ENCODE measurements at places on chromosomes 7 and 10.

- no peak for DNase-seq
Measured at GRCh38 chr7:7266257-7266881, 84.0 kb downstream of the C1GALT1 start.

- no peak for DNase-seq
Measured at GRCh38 chr7:154332811-154333580, 280.8 kb downstream of the DPP6 start.

- DNase-seq = no peak
Measured at GRCh38 chr7:11332186-11332864, 358.7 kb downstream of the PHF14 start.

GRCh38 chr10:78850644-78851435 is 217.9 kb upstream of the ZMIZ1 start:
- DNase-seq = no peak

DNA sequence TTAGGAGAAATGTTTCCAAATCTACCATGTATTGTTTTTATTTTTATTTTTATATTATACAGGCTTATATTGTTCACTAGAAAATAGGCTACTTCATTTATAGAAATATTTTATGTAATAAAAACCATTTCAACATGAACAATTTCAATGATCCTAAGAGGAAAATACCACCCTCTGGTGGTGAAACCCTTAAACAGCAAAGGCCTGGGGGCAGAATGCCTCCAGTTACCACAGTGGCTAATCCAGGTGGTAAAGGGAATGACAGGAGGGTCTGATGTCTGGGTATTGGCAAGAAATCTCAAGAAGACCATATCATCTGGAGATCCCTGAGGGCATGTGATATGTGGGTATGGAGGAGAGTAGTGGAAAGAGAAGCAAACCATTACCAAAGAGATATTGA is 19.3 kb downstream of the MACC1 start:
- no peak for DNase-seq

DNA sequence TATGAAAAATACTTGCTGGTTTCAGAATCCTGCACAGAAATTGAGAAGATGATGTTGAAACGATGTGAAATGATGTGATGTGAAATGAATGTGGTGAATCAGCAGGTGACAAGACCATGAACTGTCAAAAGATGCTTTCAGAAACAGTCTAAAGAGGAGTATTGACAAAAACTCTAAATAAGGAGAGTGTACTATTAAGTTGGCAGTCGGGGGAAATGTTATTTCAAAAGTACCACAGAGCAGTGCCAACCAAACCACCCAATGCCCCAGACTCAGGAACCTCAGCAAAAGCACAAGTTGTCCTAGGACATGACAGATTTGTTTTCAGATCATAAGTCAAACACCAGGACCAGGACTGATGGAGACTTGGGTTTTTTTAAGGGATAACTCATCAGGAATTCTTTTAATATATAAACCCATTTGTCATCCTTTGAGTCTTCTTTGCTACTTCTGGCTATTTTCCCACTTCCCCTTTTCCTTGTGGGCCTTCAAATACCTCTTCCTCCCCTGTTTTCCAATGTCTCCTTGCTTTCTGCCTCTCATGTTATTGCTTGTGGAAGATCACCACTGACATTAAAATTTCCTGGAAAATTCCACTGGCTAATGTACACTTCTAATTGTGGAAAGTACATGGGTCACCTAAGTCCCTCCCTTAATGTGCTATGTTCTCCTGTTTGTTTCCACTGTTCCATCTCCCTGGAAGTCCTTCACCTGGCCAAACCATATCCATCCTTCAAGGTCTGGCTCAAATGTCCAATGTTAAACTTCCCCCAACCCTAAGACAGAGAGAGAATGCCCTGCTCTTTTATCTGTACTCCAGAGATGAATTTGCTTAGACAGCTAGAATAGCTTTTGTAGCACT is 10.2 kb upstream of the PPP1R3C start:
- DNase-seq = no peak

GRCh38 chr10:52316001-52316400 is 1.9 kb downstream of the DKK1 start:
- DNase-seq = no peak

DNA sequence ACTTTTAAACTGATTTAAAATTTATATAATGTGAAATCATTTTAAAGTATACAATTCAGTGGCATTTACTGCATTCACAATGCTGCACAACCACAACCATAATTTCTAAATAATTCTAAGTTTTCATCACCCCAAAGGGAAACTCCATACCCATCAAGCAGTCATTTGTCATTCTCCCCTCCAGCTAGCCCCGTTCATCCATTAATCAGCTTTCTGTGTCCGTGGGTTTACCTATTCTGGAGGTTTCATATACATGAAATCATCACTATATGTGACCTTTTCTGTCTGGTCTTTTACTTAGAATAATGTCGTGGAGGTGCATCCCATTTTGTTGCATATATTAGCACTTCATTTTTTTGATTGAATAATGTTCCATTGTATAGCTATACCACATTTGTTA is 214.1 kb downstream of the ADK start:
- DNase-seq = no peak

- no peak for DNase-seq
Measured at GRCh38 chr10:120927352-120927751, 76.2 kb downstream of the WDR11 start.

DNA sequence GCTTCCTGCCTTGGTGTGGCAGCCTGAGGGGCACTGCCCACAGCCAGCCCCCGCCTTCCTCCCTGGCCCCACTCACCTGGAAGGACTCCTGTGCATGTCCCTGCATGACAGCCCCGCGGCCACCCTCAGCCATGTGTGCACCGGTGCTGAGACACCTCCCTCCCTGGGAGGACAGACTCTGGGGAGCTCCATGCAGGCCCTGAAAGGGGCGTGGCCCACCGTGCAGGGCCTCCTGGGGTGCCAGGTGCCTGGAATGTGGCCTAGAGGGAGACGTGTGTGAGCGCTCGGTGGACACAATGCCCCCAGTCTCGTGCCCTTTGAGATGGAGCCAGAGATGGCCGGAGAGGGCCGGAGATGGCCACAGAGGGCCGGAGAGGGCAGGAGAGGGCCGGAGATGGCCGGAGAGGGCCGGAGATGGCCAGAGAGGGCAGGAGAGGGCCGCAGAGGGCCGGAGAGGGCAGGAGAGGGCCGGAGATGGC is 59.1 kb upstream of the PPP2R2D start:
- DNase-seq = no peak

DNA sequence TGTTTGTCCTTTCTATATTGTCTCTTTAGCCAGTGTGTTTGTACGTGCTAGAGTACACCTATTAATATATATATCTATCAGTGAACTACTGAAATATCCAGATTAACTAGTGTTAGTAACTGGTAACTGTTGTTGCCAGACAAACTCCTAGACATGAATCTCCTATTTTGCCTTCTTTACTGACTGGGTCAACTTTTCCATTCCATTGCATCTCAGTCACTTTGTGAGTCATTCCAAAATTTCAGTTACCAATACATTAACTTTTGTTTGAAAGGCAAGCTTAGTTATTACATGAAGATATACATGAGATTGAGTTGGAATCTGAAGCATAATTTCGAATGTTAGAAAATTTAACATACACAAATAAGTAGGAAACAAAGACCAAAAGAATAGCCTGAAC is 51.4 kb downstream of the BTAF1 start:
- DNase-seq = no peak

GRCh38 chr7:51705701-51706100 is 389.1 kb upstream of the COBL start:
- DNase-seq = no peak

DNA sequence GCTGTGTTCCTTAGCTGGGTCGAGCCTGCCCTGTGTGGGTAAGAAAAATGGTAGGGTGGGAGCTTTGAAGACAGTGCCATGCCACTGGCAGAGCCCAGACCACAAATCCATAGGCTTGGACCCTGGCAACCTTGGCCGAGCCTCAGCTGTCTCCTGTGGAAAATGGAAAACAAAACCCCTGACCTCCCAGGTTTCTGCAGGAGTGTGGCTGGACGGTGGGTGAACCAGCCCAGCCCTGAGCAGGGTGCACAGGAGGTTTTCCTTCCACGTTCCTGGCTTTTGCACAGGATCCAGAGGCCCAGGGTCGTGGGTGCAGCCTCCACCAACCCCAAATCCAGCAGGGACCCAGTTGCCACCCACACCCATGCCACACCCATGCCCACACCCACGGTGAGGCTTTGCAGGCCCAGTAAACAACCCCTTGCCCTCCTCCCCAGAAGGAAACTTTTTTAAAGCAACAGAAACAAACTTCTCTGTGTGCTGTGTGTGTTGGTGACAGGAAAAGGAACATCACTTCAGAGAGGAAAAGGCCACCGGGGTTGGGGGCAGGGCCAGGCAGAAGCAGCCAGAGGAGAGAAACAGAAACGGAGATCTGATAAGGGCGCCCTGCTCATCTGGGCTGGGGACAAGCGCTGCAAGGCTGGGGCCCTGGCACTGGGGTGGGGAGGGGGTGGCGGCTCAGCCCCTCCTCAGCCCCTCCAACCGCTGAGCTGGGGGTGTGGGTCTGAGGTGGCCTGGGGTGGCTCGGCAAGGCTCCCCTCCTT is 20.7 kb upstream of the ZMIZ1 start:
- peak; percentile 51 for DNase-seq

DNA sequence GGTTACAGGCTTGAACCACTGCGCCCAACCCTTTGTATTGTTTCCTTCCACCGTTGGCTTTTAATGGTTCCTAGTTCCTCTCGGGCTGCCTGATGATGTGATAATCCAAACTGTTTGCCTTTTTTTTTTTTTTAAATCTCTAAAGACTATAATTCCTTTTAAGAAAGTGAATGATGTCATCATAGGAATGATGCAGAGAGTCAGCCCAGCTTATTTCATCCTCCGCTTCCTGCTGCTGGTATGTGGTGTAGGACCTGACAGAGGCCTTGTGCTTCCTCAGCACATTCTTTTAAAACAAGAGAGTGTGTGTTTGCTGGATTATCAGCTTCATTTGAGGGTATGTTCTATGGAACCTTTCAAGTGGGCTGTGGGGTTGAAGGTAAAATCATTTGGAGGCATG is 241.4 kb downstream of the LRMDA start:
- no peak for DNase-seq

DNA sequence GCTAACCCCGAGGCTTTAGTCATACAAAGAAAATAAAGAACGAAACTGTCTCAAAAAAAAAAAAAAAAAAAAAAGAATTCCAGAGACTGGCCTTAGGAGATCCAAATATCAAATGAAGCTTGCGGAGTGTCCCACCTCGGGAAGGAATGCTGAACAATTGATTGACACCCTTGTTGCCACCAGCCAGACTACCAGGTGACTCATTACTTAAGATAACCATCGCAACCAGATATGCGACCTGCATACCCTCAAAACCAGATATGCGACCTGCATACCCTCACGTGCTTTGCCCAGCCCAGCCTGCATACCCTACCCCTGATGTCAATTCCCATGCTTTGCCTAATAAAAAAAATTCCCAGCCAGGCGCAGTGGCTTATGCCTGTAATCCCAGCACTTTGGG is 2.7 kb upstream of the PRKRIP1 start:
- DNase-seq = no peak

DNA sequence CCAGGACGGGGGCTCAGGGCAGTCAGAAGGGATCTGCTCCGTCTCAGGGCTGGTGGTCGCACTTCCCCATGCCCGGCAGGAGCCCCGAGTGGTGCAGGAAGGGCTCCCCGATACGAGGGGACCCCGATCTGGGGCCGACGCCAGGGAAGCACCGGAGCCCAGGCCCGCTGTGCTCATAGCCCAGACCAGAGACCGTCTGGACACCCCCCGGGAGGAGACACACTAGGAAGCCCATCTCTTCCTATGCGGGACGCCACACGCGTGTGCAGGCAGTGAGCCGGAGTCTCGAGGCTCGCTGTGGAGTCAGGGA is 39.7 kb upstream of the PDGFA start:
- no peak for DNase-seq

- DNase-seq = no peak
Measured at GRCh38 chr10:27391916-27392315, 112.2 kb upstream of the RAB18 start.

DNA sequence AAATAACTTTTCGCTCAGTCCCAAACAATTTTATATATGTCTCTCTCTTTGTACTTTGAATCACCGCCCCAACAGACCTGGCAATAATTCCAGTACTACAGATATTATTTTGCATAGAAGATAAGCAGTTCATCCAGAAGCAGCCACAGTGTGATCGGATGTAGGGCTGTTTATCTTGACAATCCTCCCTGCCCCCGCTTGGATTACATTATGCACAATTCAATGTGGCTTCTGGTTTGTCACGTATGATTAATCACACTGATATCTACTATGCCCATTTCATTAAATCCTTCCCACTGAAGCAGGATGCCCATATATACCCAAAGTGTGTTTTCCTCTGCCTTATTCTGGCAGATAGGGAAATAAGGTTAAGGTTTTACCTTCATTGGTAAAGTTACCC is 115.2 kb downstream of the PDE1C start:
- no peak for DNase-seq

DNA sequence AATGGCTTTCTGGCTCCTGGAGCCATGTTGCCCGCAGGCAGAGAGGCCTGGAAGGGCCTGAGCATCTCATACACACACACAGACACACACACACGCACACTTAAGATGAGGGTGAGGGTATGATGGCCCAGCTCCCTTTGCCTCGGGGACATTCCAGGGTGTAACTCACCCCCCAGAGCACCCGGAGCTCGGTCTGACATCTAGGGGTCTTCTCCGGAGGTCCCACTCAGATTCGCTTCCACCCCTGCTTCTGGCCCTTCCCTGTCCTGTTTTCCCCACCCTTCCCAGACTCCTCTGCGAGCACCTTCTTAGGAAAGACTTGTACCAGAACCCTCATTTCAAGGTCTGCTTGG is 304.4 kb downstream of the GRID1 start:
- no peak for DNase-seq

- no peak for DNase-seq
Measured at GRCh38 chr7:55251911-55252310, 113.2 kb upstream of the LANCL2 start.

DNA sequence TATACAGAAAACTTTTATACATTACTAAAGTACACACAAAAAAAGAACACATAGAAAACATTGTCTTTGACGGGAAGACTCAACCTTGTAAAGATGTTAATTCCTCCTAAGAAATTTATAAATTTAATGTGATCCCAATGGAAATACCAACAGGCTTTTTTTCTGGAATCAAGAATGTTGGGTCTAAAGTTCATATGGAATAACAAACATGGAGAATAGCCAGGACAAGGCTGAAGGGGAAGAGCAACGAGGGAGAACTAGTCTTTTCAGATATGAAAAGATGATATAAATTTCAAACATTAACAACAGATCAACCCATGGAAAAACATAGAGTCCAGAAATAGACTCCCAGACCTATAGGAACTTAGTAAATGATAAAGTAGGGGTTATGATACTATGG is 19.8 kb downstream of the HIPK2 start:
- DNase-seq = no peak

- DNase-seq = no peak
Measured at GRCh38 chr7:36021367-36021766, 131.7 kb upstream of the EEPD1 start.
